ENCODE measurements at places on chromosomes 12 and 14.

- no peak for DNase-seq
Measured at GRCh38 chr12:69919495-69919894, 94.5 kb downstream of the MYRFL start.

DNA sequence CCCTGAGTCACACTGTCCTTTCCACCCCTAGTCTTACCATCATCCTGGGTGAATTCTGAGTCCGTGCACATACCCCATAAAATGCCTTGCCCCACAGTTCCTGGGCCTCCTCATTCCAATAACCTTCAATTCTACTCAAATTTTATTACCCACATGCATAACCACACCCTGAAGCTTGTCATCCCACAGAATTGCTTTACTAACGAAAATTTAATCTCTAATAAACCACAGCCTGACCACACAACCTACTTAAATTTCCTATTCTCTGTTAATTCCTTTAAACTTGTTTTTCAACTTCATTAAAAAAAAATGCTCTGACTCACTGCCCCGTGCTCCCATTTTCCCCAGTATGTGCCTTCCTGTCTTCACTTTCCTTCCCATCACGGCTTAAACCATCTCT, 205.9 kb downstream of the PHLDA1 start:
- peak; percentile 64 for DNase-seq

DNA sequence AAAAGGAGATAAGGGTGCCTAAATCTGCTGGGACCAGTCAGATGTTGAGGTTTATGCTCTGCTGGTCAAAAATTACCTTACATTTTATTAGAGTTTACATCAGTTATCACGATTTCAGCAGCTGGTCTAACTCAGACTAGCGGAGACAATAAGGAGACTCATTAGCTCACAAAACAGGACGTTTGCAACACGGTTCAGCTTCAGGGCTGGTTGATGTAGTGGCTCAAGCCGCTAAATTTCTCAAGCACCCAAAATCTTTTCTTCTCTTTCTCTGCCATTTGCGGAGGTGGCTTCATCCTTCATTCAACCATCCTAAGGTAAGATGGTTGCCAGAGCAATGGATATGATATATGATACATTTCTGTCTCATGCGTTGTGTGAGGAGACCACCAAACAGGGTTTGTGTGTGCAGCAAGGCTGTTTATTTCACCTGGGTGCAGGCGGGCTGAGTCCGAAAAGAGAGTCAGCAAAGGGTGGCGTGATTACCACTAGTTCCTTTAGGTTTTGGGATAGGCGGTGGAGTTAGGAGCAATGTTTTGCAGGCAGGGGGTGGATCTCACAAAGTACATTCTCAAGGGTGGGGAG, 30.3 kb upstream of the CLIP1 start:
- DNase-seq, result no peak

DNA sequence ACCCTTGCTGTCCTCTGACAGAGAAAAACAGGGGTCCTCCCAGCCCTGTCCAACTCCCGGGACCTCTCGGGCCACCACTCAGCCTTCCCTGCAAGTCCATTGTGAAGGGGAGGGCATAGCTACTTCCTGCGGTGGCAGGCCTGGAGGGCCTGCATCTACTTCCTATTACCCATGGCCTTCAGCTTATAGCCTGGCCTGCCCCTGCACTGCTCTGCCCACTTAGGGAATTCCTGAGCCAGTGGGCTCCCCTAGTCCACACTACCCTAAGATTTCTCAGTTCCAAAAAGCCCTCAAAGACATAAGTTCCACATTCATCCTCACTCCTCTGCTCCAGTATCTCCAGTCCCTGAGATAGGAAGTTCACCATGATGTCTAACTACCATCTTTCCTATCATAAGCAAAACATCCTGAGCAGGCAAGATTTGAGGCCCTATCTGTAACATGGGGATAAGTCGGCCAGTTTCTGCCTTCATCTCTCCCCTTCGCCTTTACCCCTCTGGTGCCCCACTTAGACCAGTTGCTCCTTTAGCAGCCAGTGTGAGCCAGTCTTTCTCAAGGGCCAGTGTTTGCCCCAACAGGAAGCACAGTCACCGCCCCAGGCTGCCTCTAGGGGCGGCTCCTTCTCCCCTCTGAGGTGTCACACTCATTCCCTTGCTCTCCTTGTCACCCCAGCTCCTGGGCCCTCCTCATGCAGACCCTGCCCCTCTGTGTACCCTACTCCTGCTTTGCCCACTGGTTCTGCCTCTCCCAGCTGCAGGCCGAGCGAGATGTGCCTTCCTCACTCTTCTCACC, 10.9 kb downstream of the HDAC7 start:
- no peak for DNase-seq

- peak; percentile 9 for DNase-seq
Measured at GRCh38 chr14:32167907-32168306, 33.9 kb upstream of the RNU6-7 start.

- DNase-seq, result no peak
Measured at GRCh38 chr12:49864798-49865090, 21.8 kb upstream of the BCDIN3D start.

DNA sequence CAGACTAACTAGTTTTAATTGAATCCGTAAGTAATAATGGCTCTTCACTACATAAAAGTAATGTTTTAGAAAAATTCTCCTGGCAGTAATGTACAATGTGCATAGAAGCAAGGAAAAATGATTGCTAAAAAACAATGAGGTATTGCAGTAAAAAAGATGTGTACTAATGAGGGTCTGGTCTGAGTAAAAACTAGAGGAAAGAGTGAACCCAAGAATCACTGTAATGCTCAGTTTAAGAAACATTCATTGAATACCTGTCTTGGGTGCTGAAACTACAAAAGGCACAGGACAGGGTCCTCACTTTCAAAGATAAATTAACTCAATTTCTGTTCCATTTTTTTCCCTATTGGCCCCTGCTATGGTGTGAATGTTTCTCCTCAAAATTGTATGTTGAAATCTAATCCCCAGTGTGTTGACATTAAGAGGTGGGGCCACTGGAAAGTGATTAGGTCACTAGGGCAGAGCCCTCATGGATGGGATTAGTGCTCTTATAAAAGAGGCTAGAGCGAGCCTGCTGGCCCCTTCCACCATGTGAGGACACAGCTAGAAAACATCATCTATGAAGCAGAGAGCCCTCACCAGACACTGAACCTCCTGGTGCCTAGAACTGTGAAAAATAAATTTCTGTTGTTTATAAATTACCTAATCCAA, 51.6 kb downstream of the RPS6KA5 start:
- no peak for DNase-seq

GRCh38 chr12:1865284-1865866, 45.0 kb downstream of the LRTM2 start:
- no peak for DNase-seq

DNA sequence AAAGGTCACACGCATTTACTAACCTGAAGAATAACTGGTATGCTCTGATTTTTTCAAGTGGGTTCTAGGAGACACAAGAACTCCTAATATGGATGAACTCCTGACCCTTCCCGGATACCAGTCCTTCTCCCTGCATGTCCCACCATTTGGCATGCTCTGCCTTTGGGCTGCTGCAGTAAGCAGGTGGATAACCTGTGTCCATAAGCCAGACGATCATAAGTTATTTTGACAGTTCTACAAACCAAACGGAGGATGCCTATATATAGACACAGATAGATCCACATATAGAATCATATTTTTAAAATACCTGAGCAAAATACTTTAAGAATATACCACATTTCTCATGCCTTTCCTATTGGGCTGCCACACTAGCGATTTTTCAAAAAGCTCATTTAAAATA, 49.4 kb downstream of the TMTC1 start:
- no peak for DNase-seq

DNA sequence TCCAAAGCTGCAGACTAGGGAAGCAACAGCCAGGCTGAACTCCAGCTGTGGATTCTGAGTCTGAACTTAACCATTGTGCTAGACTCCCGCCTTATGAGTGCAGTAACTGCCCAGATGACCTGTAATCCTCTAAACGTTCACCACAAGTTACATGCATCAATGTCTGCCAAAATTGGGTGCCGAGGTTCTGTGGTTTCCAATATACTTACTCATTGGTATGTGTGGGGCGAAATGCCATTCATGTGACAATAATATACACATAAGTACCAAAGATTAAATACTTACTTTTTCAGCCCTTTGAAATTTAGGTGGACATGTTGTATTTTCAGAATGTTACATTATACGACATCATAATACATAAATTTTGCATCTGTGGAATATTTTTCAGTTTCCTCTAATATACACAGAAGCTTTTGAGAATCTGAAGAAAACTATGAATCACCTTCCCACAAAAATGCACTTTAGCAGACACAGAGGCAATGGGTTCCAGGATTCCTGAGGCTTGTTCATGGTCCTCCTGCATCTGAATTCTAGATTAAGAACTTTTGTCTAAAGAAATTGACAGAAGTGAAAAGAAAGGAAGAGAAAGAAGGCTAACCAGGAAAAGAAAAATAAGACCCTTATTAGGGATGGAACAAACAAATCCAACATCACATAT, 31.7 kb downstream of the GRIP1 start:
- peak; percentile 70 for DNase-seq

- DNase-seq, result no peak
Measured at GRCh38 chr12:71587012-71587411, 76.6 kb downstream of the ZFC3H1 start.

DNA sequence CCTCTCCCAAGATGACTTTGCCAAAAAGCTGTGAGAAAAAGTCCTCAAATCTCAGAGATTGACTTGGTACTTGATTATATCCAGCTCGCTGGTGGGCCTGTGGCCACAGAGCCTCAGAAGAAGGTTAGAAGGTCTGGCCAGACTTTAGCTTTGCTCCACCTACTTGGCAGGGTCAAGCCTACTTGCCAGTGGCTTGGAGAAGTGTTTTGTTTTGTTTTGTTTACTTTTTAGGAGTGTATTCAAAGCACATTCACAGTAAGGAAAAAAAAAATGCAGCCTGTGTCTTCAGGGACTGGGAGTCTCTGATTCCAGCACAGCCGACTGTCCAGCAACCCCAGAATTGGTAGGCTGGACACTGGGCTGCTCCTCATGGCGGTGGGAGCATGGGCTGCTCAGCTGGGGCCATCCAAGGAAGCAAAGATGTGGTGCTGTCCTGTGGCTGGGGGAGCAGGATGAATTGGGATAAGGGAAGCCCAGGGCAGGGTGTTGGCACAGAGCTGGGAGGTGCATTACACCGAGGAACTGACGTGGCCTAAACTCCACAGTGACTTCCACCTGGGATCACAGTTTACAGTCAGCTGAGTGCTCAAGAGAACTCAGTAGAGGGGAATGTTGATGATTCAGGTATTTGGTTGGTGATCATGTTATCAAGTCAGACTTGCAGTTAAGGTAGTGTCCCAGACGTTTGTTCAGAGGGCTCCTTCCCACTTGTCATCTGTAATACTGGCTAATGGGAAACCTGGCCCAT, 73.5 kb downstream of the PPP2R5C start:
- no peak for DNase-seq

DNA sequence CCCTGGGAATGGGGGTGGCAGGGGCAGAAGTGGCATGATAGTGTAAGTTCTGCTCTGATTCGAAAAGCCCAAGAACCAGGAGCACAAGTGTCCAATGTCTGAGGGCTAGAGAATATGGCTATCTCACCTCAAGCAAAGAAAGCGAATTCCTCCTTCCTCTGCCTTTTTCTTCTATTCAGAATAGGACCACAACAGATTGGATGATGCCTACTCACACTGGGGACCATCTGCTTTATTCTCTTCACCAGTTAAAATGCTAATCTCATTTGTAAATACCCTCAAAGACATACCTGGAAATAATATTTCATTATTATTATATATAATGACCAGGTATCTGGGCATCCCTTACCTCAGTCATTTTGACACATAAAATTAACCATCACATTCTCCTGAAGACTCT, 808.7 kb downstream of the NRXN3 start:
- DNase-seq, result no peak

DNA sequence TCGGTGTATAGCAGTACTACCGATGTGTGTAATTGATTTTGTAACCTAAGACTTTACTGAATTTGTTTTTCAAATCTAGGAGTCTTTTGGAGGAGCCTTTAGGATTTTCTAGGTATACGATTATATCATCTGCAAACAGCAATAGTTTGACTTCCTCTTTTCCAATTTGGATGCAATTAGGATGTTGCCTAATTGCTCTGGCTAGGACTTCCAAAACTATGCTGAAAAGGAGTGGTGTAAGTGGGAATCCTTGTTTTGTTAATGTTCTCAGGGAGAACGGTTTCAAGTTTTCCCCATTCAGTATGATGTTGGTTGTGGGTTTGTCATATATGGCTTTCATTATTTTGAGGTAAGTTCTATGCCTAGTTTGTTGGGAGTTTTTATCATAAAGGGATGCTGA, 171.6 kb upstream of the PDE3A start:
- DNase-seq, result no peak

- no peak for DNase-seq
Measured at GRCh38 chr12:128661226-128661569, 162.6 kb downstream of the SLC15A4 start.

GRCh38 chr12:104974626-104975290, 11.4 kb upstream of the NOPCHAP1 start:
- peak; percentile 85 for DNase-seq

- DNase-seq, result no peak
Measured at GRCh38 chr12:114913871-114914801, 230.2 kb upstream of the TBX3 start.

DNA sequence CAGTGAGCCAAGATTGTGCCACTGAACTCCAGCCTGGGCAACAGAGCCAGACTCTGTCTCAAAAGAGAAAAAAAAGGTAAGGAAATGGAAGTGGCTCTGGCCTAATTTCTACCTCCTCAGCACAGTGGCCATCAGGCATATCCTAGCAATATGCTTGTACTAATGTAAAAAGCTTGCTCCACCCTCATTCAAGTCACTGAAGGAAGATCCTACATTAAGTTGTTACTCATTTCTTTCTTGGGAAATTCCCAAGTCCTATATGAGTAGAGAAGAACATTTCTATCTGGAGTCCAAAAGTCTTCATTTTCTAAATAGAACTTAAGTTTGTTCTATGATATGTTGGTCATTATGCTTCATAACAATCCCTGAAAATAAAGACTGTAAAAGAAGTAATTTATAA, 67.3 kb upstream of the HOXC13 start:
- DNase-seq, result no peak

GRCh38 chr14:71460091-71460490, 472.1 kb upstream of the RGS6 start:
- DNase-seq, result peak; percentile 42

DNA sequence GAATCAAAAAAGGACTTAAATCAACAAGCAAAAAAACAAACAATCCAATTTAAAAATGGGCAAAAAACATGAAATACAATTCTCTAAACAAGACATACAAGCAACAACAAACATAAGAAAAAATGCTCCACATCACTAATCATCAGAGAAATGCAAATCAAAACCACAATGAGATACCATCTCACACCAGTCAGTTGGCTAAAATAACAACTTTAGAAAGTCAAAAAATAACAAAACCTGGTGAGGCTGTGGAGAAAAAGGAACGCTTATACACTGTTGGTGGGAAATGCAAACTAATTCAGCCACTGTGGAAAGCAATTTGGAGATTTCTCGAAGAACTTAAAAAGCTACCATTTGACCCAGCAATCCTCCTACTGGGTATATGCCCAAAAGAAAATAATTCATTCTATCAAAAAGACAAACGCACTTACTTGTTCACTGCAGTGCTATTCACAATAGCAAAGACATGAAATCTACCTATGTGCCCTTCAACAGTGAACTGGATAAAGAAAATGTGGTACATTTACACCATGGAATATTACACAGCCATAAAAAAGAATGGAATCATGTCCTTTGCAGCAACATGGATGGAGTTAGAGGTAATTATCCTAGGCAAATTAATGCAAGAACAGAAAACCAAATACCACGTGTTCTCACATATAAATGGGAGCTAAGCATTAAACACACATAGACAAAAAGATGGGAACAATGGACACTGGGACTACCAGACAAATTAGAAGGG, 26.9 kb downstream of the PRKD1 start:
- no peak for DNase-seq

GRCh38 chr14:70166530-70167203, 22.1 kb downstream of the SLC8A3 start:
- DNase-seq, result no peak

GRCh38 chr14:77028384-77029231, at the start of gene IRF2BPL:
TSS of gene IRF2BPL (minus strand) at chr14:77028708. CDS start at chr14:77027792, 916 bp downstream.
- DNase-seq, result no peak
